ENCODE measurements at places on chromosomes 1 and 21. TPM values are rescaled to one million over a fixed set of nuclear protein-coding genes. Genes with fewer than 3 reads are reported as not detected.

The KCNQ4 gene
- total RNA-seq = 1.5 TPM

The PKNOX1 gene
- total RNA-seq = 8.2 TPM

- DNase-seq = no peak
Measured at GRCh38 chr1:25618433-25618808, 1.8 kb downstream of the MAN1C1 start.

The BRDT gene
- not detected for total RNA-seq

The TDRD10 gene
- total RNA-seq = 27.8 TPM

GRCh38 chr21:31658053-31658452, 1.4 kb upstream of the SOD1 start:
- no peak for DNase-seq

DNA sequence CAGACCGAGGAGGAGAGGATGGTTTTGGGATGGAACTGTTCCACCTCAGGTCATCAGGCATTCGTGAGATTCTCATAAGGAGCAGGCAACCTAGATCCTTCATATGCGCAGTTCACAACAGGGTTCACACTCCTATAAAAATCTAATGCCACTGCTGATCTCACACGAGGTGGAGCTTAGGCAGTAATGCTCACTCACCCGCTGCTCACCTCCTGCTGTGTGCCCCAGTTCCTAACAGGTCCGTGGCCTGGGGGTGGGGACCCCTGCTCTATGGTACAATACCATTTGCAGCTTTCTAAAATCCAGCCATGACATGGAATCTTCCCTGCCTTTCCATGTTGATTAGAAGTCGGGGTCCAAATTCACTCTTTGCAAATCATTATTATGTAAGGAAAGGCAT, 72.1 kb downstream of the TGFBR3 start:
- DNase-seq = no peak

The TIMM17A gene
- 45.7 TPM for total RNA-seq

The ZNF683 gene
- total RNA-seq = not detected

DNA sequence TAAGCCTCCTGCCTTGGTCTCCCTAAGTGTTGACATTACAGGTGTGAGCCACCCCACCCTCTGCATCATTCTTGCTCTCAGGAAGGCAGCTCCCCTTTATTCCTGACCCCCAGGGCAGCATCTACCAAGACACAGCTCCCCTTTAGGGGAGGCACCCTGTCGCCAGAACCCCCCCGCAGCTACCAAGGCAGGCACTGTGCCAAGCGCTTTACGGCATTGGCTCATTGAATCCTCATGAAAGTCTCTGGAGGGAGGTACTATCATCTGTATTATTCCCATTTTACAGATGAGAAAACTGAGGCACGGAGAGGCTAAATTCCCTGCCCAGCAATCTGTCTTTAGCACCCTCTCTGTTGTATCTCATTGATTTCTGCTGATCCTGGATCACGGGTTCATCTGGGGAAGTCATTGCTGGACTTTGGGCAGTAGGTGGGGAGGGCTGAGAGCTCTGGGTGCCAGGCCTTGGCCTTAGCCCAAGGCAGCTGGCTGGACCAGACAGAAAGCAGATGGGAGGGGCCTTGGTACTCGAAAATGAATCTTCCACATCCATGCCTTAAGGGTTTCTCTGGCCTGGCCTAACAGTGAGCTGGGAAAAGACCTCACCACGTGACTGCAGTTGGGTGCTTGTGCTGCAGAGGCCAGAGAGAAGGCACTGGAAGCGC, 5.9 kb downstream of the PLOD1 start:
- DNase-seq = no peak

DNA sequence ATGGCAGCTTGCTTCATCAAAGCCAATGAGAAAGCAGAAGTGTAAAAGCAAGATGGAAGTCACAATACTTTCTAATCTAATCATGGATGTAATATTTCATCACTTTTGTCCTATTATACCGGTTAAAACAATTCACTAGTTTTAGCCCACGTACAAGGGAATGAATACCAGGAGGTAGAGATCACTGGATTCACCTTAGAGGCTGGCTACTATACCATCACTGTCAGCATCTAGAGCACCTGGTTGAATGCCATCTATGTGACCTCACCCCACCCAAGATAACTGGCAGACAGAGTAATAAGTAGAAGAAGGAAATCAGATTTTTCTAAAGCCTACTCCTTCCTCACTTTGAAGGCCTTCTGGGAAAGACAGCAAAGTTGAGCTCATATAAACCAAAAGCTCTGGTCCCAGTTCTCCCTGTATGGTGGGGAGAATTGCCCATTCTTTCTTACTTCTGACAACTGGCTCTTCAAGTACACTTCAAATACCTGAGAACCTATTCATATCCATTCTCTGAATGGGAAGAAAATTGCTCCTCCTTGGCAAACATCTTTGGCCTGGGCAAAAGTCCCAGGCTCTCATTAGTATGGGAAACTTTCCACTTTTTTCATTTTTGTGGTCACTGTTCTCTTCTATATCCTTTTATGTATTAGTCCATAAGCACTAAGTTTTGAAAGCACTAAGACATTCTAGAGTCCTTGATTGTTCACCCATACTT, 24.8 kb downstream of the HSD3B1 start:
- no peak for DNase-seq

DNA sequence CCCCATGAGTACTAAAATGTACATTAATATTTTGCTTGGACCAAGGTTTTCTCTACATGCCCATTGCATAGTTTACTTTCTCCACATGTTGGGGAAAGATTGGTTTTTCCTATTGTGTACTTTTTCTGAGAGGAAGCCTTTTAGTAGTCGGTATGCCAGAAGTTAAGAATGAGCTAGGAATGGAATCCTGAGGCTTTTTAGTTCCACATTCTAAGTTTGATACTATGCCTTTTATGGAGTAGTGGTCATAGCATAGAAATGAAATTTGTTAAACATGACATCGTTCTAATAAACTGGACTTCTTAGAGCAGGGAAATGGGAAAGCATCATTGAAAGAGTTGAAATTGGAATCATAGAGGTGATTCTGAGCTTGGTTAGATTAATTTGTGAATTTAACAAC, 64.3 kb downstream of the BCL9 start:
- no peak for DNase-seq

DNA sequence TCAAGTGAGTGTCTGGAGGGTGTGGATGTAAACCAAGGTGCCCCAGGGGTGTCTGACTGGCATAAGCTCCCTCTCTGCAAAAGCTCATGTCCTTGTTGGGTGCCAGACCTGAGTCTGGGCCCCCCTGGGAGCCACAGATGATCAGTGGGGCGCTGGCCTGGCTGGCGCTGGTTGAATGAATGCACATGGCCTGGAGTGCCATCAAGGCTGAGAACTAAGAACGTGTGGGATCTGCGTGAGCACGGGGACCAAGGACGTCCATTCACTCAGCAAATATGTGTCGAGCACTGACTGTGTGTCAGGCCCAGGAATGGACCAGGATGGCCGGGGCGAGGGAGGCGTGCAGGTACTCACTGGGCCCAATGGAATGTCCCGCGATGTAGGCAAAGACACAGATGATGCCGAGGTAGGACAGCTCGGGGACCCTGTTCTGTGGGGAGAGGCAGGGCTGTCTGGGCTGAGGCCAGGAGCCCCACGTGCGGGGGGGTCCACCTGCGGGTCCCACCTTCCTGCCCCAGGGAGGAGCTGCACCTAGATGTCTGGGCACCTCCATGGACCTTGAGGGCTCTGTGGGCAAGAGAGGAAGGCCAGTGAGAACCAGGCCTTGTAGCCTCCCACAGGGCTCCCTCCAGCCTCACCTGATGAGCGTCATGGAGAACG, 19.1 kb downstream of the SLC2A7 start:
- no peak for DNase-seq

DNA sequence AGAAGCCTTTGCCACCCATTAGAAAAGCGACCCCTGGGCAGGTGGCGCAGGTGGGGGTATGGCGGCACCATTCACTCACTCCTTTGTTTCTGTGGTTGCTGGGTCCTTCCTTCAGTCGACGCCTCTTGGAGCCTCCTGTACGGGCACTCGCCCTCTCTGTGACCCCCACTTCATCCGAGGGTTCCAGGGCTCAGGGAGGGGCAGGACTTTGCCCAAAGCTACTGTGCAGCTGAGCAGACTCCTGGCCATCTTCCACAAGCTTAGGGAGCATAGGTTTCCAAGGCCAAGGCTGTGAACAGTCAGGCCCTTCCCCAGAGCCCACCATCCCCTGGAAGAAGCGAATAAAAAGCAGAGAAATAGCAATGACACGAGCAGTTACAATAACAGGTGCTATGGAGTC, 190.7 kb upstream of the ARHGEF16 start:
- no peak for DNase-seq

GRCh38 chr1:32926562-32926961, 25.4 kb upstream of the TMEM54 start:
- DNase-seq = no peak

DNA sequence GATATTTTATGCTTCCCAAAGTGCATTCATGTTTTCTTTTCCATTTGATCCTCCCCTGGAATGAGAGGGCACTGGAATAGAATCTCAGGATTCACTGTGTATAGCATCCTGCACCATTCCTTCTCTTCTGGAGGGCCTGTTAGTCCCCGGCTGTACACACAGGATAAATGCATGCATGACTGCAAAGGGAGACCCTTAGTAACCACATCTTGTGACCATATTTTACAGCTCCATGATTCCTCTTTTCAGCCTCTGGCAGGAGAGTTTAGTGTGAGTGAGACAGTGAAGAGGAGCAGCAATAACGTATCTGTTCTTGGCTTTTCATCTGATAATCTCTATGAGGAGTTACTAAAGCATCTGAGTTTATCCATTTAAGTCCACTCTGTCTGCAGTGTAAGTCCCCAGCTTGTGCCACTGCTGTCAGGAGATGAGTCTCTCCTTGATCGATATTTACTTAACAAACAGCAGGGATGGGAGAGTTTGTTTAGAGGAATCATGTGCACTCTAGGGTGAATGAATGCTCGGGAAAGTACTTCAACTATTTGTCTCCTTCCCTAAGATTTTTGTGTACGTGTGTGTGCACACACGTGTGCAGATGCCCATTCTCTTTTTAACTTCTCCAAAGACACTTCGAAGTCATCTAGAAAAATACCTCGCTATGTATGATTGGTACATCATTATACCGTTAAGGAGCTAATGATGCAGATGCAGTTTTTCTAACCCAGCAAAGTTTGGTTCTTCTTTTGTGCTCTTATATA, 41.1 kb downstream of the PROX1 start:
- DNase-seq = no peak

- no peak for DNase-seq
Measured at GRCh38 chr1:26016953-26017545, 4.5 kb upstream of the EXTL1 start.

The PRAMEF12 gene
- not detected for total RNA-seq

- DNase-seq = no peak
Measured at GRCh38 chr1:174445817-174446216, 1.9 kb upstream of the GPR52 start.
